NCI-H1092 (cell line): ENCODE measurements at places on chromosomes 12 and 14.
A peak's percentile ranks its signal among the peaks of the same experiment; 100 is the strongest.

- DNase-seq = no peak
These were observed 41.6 kb downstream of the SFSWAP start for GRCh38 chr12:131752451-131752850.

- no peak for DNase-seq
These were observed 14.5 kb upstream of the PWP1 start for GRCh38 chr12:107670999-107671643.

- DNase-seq = no peak
These were observed 58.6 kb downstream of the TRHDE start for GRCh38 chr12:72330784-72331183.

GRCh38 chr12:12272869-12273268 is 6.0 kb upstream of the LRP6 start:
- no peak for DNase-seq

GRCh38 chr14:72485695-72486094 is 408.2 kb downstream of the DPF3 start:
- DNase-seq = no peak

DNA sequence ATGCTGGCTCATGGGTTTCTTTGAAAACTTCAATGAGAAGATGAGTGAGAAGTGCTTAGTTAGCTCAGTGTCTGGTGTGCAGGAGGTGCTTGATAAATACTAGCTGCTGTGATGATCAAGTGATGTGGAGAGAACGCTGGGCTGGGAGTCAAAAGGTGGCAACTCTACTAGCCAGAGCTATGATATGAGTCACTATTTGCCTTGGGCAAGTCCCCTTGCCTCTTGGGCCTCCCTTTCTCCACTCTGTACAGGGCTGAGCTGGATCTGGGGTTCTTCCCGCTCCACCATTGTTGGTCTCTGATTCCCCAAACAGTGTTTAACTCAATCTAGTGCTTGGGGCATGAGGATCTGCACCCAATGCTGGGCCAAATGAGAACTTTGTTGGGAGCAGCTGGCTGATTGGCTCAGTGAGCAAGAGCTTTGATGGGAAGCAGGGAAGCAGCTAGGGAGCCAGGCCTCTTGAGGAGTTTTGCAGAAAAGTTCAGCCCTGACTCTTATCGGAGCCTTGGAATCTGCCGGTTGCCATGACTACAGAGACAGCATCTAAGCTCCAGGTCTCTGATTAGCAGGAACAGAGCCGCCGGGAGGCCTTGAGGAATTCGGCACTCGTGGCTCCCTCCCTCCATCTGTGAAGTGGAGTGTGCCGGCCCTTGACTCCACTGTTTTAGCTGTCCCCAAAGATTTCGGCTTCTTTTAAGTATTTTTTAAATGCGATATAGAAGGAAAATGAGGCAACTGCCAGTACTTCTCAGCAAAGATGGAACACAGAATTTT is 82.1 kb upstream of the HSPB8 start:
- no peak for DNase-seq

GRCh38 chr12:87441511-87441910 is 587.7 kb downstream of the C12orf50 start:
- DNase-seq = no peak

- DNase-seq = no peak
These were observed 34.1 kb downstream of the ZNF664 start for GRCh38 chr12:124006846-124007713.

- DNase-seq = no peak
These were observed 13.2 kb upstream of the SERPINA3 start for GRCh38 chr14:94598816-94599655.

DNA sequence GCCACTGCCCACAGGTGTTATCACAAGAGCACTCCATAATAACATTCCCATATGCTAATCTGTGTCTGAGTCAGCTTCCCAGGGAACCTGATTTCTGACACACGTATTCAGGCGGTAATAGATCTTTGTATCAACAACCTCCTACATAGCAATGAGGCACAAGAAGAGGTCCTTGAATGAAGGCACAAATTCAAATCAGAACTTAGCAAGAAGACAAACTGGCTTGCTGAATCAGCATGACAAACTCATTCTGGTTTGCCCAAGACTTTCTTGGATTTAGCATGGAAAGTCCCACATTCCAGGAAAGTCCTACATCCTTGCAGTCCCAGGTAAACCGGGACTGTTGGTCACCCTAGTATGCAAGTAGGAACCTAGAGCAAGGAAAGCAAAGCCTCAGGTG is 33.9 kb upstream of the RNU6-7 start:
- DNase-seq = no peak

GRCh38 chr12:3791256-3791874 is 38.5 kb upstream of the CRACR2A start:
- no peak for DNase-seq

- no peak for DNase-seq
These were observed 238.7 kb upstream of the OR4E1 start for GRCh38 chr14:21912367-21912766.

DNA sequence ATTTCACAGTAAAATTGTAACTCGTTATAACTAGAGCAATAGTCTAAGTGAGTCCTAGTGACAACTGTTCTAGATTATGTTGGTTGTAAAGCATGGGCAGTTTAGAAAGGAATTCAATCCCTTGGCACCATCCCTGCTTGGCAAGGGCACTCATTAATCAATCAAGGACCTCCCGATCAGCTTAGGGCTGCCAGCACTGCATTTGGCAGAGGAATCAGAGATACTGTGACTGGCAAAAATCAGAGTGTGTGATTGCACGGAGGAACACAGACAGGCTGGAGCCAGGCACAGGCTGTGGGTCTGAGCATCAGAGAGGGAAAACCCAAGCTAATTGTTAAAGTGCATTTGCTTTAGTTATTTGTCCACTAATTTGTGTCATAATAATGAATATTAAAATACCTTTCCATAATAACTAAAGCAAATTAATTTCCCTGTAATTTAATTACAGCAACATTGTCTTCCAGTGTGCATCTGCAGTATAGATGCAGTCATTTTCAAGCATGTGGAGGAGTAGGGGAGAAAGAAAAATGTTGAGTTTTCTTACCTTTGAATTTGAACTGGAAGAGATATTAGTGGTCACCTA is 3.2 kb upstream of the EGLN3 start:
- DNase-seq = peak; percentile 55

DNA sequence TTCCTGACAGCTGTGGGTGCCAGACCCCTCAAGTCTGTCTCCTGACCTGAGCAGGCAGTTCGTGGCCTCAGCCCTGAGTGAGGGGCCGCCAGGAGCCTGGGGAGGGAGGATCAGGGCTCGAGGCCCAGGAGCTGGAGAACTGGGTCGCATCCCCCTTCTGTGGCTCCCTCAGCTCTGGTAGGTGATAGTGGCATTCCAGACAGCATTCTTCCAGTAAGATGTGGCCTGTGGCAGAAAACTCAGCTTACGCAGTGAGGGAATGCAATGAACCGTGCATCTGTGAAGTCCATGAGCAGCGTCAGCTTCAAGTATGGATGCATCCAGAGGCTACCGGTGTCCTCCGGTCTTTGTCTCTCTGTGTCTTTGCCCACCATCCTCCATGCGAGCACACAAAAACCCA is 28.4 kb upstream of the FBRSL1 start:
- DNase-seq = no peak

- no peak for DNase-seq
These were observed 427.7 kb downstream of the RAD51B start for GRCh38 chr14:68247274-68247673.

GRCh38 chr12:67651132-67651695 is 2.7 kb downstream of the DYRK2 start:
- DNase-seq = no peak

DNA sequence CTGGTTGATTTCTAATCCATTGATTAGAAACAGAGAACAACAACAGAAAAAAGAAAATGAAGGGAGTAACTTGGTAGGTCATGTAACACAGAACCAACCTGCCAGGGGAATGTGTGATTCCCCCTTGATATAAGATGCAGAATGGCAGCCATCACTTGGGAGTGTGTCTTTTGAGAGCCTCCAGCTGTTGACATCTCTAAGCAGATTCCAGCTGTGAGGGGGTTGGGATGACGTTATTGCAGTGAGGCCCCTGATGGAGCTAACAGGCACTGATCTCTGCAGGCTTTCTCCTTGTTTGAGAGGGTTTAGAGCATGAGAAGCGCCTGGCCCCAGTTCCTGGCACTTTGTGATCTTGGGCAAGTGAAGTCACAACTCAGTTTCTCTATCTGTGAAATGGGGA is 124.9 kb downstream of the PELI2 start:
- no peak for DNase-seq

GRCh38 chr14:94483729-94484275 is 7.8 kb upstream of the SERPINA9 start:
- DNase-seq = no peak

DNA sequence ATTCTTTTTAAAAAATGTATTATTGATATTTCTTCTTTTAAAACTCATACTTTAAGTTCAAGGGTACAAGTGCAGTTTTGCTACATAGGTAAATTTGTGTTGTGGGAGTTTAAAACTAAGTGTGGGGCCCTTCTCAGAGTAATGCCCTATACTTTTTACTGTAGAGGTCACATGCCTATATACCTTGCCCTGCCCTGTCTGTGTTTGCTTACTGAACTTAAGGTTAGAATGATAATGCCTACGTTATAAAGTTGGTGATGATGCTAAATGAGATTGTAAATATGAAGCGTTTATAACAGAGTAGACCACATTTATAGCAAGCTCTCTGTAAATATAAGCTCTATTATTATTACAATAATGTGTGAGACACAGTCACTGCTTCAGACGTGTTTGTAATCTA is 261.9 kb downstream of the RASSF9 start:
- DNase-seq = no peak

DNA sequence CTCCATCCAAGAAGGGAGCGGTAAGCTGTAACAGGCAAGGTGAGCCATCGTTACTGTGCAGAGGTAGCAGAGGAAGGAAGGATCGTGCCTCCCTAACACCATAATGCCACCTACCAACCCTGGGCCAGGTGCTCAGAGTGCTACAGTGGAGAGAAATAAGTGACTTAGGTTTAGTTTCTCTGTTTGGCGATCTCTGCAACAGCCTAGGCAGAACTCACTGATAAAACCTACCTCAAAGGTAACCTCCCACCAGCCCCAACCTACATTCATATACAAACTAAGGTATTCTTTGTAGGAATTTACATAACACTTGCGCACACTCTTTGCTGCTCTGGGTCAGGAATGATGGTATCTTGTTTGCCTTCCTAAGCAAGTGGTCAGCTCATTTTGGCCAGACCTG is 93.4 kb upstream of the TMEM132D start:
- DNase-seq = no peak

- DNase-seq = no peak
These were observed 17.7 kb downstream of the FAM222A start for GRCh38 chr12:109731231-109731731.

- DNase-seq = no peak
These were observed 14.5 kb upstream of the WDR89 start for GRCh38 chr14:63656194-63656593.

DNA sequence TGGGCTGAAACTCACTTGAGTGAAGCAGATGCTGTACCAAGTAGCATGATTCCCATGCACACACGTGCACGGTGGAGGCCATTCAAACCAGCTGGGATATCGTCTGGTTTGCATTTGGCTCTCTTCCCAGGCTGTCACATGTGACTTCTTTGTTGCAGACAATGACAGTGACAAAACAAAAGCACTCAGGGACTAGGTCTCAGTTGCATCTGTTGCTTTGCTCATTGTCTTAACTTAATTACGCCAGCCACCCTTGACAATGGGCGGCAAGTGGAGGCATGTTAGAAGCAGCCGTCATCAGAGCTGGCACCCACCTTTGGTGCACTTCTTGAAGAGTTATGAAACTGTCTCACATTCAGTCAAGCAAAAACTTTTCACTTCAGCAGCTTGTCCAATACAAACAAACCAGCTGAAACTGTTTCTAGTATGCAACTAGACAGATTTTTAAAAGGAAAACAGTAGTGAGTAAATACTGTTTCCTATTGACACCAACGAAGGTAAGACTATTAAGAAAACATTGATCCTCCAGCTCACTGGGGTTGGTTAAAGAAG is 74.3 kb downstream of the IGF1 start:
- DNase-seq = peak; percentile 4

DNA sequence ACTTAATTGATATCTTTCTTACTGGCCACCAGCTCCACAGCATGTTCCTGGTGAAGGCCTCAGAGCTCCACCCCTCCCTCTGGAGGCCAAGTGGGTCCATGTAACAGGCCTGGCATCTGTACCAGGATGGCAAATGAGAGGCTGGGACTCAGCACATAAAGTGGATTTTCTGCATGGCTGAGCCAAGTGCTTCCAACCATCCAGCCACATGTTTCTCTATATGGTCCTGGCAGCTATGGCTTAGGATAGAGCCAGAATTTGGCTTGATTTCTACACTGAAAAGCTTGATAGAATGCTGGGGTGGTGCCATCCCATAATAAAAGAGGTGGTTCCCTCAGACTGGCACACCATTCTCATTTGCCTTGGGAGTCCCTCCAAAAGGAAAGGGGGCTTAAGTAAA is 94.1 kb downstream of the PAX9 start:
- DNase-seq = no peak

- no peak for DNase-seq
These were observed 15.2 kb downstream of the PPFIBP1 start for GRCh38 chr12:27539191-27539631.

DNA sequence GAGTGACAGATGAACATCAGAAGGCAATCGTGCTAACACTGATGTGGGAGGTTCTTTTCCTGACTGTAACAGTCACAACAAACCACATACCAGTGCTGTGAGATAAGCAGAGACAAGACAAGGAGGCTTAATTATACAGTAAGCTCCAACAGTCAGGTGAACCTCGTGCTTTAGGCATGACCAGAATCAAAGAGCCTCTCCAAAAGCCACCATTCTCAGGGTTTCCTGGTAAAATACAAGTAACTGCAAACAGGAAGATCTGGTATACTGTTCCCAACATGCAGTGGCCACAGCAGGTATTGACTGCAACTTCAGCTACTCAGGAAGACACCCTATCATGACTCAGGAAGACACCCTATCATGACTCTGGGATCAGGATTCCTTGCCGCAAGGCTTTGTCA is 47.3 kb upstream of the GTF2A1 start:
- DNase-seq = no peak

DNA sequence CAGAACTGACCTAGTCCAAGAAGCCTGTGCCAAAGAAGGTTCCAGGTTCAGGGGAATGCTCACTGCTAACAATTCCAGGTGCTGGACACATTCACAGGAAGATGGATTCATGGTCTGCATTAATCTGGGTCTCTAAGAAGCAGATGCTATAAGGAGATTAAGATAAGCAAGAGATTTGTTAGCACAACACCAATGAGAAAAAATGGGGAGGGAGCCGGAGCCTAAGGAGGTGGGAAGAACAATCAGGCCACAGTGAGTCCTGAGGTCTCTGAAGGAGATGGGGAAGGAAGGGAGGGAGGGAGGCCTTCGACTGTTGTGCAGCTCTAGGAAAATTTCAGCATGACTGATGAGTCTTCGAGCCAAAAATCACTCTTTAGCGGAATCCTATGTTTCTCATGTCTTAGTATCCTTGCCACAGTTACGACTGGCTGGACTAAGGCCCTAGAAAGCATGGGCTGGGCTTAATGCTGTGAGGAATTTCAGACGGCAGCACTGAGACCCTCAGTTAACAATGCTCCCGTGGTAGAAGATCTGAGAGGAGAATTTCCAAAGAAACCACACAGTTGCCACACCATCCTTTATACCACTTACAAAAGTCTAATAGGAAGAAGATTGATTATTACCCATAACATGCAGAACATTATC is 31.5 kb upstream of the PTGDR start:
- DNase-seq = no peak
